Activated CD8-positive, alpha-beta T cell treated with anti-CD3 and anti-CD28 coated beads, Interleukin-2, amount 10 ng/mL, durations not matched to agents 7 days and 5 days (primary cell): ENCODE measurements at places on chromosomes 5 and 9.
A peak's percentile ranks its signal among the peaks of the same experiment; 100 is the strongest.

DNA sequence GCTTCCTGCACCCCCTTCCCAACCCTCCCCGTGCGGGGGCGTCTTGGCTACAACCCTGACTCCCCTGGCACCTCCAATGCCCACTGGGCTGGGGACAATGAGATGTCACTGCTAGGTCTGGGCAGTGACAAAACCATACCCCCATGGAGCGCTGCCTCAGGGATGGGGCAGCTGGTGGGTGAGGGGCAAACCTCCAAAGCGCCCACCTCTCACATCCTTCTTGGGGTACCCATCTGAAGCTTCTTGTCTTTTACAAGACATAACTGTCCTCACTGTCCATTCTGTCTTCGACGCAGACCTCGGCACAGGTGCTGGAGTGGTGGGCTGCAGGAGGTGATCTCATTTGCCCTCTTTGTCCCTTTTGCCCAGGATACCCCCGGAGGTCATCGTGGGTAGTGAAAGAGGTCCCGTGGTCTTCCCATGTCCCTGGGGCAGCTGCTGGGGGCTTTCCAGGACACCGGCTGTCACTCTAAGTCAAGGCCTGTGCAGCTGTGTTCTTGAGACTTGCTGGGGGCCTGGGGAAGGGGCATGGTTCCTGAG is 27.8 kb upstream of the CSF1R start:
- peak; percentile 16 for DNase-seq

DNA sequence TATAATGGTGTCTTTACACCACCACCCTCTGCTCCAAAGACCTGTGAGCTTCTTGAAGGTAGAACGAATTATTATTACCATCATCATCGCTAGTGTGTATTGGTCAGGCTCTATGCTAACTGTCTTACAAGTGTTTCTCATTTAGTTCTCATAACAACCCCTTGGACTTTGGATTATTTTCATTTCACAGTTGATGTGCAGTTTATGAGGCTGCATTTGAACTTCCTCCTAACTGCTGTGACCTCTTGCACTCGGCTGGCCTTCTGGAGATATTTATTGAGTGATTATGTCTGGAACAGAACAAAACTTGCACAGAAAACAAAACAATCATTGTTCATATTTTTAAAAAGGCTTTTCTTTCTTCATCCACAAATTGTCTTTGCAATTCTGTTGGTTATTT is 306.3 kb upstream of the SGCD start:
- no peak for DNase-seq

- DNase-seq: no peak
These were observed 316.5 kb downstream of the DIRAS2 start for GRCh38 chr9:90325913-90326653.

DNA sequence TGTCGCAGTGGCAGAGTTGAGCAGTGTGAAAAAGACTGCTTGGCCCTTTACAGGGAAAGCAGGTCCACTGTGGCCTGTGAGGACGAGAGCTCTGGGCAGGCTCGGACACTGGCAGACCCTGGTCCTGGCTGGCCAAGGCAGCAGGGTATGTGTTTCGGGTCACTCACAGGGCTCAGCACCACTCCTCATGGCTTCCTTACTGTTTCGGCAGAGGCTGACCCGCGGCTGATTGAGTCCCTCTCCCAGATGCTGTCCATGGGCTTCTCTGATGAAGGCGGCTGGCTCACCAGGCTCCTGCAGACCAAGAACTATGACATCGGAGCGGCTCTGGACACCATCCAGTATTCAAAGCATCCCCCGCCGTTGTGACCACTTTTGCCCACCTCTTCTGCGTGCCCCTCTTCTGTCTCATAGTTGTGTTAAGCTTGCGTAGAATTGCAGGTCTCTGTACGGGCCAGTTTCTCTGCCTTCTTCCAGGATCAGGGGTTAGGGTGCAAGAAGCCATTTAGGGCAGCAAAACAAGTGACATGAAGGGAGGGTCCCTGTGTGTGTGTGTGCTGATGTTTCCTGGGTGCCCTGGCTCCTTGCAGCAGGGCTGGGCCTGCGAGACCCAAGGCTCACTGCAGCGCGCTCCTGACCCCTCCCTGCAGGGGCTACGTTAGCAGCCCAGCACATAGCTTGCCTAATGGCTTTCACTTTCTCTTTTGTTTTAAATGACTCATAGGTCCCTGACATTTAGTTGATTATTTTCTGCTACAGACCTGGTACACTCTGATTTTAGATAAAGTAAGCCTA is 15.7 kb downstream of the SQSTM1 start:
- peak; percentile 72 for DNase-seq

GRCh38 chr5:40428815-40429214 is 250.9 kb upstream of the PTGER4 start:
- no peak for DNase-seq

GRCh38 chr9:22041775-22042174 is 32.7 kb upstream of the CDKN2B start:
- no peak for DNase-seq

DNA sequence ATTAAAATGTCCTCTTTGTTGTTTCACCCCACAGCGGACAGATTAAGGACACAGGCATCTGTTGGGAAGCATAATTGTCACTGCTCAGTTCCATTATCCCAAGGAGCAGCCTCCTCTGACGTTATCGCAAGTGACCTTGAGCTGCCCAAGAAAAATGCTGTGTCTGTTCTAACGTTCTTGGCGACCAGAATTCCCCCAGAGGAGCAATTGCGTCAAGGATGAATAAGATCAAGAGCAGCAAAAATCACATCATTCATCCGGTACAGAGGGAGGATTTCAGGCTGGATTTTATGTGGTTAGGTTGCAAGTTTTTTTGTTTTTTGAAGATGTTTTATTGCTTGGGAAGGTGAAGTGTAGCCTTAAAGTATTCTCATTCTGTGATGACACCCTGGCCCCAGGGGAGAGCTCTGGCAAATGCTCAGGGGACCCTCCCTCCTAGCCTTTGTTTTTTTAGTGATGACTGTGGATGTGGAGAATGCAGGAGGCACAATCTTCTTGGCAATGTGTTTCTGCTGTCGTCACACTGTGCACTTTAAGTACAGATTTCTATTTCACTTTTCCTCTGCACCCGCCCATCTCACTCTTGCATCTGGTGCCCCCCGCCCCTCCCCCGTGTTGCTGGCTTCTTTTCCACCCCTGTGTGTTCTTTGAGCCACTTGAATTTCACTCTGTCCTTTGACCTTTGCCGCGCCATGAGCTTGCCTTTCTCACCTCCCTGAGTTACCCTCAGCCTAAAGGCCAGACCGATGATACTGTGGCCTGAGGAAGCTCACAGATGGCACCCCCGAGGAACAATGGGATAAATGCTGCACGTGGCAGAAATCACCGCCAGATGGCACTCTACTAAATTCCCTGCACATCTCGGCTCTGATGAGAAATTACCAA is 308.5 kb downstream of the RAB3C start:
- DNase-seq: peak; percentile 68

DNA sequence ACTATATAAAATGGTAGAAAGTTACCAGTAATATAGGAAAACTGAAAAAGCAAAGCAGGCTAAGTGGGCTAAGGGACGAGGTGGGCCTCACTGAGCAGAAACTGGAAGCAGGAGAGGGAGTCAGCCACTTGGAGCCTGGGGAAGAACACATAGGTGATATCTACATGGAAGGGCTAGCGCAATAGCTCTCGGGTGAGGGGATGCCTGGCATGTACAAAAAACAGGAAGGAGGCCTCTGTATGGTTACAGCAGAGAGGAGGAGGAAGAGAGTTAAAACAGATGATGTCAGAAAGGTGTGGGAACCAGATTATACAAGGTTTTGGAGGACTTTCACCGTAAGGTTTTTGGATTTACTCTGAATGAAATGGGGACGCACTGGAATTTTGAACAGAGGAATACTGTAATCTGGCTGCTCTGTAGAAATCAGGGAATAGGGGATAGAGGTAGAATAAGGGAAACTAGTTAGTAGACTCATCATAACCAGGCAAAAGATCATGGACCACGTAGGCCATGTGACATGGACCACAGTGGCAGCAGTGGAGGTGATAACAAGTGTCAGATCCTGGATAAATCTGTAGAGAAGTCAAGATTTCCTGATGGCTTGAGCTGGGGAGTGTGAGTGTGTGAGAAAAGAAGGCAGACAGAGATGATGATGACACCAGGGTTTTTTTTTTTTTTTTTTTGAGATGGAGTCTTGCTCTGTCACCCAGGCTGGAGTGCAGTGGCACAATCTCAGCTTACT is 52.5 kb downstream of the FNBP1 start:
- no peak for DNase-seq

DNA sequence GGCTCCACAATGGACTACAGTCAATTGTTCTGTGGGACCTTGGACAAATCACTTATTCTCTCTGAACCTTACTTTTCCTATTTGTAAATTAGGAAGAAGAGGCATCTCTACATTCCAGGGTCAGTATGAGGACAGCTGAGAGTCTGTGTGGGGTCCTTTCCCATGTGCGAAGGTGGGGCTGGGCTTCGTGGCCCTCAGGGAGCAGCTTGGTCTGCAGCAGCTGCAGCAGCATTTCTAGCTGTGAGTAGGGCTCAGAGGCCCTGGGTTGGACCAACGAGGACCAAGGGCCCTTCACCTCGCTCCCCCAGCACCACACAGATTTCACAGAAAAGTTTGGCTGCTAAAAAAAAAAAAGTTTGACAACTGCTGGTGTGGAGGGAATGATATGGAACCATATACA is 9.4 kb upstream of the DDX41 start:
- no peak for DNase-seq

GRCh38 chr5:34827588-34828506 is 11.1 kb upstream of the TTC23L start:
- no peak for DNase-seq

- DNase-seq: no peak
These were observed 27.6 kb downstream of the CRB2 start for GRCh38 chr9:123383512-123384170.

DNA sequence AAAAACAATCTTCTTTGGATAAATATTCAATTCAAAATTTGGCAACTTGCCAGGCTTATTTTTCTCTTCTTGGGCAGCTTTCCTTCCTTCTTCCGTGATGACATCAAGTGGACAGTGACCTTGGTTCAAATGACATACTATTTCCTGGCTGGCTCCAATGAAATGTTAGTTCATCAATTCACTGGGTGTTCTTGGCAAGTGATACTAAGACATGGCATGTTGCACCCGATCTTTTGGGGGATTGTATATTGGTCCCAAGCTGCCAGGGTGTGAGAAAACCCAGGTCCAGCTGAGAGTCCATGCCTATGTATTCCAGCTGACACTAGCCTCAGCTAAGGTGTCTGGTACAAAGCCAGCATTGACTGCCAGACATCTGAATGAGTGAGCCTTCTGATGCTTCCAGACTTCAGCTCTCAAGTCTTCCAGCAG is 252.9 kb downstream of the MAT2B start:
- no peak for DNase-seq

DNA sequence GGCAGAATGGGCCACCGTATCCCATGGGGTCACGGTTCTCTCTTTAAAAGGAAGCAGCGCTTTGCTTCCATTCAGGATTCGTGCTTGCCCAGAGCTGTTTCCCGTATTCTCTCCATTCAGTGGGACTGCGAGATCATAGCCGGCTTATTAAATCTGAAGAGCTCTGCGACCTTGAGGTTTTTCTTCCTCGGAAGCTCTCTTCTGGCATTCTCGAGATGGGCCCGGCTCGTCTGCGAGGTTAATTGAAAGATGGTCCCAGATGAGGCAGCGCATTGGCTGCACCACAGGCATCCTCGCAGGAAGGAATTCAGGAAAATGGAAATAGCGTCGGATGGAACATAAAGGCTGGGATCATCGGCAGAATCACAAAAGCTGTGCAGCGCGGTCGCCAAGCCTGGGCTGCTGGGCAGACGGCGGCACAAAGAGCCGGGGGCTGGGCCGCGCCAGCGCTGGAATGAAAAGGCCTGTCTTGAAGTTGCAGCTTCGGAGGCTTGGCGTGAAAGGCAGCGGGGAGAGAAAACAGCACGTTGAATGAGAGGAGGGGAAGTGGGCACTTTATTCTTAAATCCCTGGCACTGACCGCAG is 236.2 kb downstream of the IRX2 start:
- no peak for DNase-seq

DNA sequence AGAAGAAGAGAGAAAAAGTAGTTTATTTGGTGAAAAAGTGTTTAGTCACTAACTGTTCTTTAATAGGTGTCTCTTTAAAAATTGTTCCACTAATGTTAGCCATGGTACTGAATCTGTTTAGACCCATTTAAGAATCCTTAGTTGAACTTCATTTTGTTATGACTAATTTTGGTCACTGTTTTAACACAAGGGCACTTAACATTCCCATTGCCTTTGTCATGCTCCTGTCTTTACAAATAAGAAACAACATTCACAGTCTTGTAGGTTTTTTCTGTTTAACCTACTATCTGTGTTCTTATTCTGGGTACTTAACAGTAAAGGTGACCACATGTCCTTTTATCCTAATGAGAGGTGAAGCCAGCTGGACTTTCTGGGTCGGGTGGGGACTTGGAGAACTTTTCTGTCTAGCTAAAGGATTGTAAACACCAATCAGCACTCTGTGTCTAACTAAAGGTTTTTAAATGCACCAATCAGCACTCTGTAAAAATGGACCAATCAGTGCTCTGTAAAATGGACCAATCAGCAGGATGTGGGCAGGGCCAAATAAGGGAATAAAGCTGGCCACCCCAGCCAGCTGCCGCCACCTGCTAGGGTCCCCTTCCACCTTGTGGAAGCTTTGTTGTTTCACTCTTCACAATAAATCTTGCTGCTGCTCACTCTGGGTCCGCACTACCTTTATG is 116.7 kb downstream of the WDR70 start:
- DNase-seq: no peak

- DNase-seq: no peak
These were observed 6.5 kb upstream of the MAT2B start for GRCh38 chr5:163498886-163499285.

DNA sequence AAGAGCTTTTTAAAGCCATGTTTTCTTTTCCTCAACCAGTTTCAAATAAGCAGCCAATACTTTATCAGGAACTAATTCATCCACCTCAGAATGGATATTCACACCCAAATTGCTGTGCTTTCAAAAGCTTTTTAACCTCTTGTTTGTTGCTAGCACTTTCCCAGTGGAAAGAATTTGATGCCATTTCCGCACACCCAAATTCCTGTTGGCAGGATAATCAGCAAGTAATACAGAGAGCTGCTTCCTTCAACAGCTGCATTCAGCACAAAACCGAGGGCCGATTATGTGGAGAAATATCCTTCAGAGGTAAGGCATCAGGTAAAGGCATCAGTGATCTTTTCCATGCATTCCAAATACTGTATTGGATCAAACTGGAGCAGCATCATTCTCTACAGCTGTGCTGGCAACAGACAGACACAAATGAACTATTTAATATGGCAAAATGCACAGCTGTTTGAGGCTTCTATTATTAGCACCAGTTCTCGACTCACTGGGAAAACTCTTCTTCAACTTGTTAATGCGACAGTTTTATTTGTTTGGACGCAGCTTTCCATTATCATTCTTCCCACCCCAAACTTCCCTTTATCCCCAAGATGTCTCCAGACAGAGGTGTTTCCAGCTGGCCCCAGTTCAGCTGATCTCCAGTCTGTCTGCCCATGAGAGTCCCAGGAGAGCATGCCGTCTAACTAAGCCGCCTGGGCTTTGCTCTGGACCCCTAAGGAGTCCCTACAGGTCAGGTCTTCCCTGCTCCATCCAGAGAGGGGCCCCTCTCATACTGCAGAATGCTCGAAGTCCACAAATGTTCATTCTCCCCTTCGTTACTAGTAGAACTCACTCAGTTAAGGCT is 22.2 kb upstream of the MGAT1 start:
- DNase-seq: no peak

- no peak for DNase-seq
These were observed 5.1 kb downstream of the GLDC start for GRCh38 chr9:6640268-6641051.

- DNase-seq: no peak
These were observed 85.8 kb downstream of the MTREX start for GRCh38 chr5:55393501-55394175.
